ENCODE measurements at places on chromosomes 7 and 10.

DNA sequence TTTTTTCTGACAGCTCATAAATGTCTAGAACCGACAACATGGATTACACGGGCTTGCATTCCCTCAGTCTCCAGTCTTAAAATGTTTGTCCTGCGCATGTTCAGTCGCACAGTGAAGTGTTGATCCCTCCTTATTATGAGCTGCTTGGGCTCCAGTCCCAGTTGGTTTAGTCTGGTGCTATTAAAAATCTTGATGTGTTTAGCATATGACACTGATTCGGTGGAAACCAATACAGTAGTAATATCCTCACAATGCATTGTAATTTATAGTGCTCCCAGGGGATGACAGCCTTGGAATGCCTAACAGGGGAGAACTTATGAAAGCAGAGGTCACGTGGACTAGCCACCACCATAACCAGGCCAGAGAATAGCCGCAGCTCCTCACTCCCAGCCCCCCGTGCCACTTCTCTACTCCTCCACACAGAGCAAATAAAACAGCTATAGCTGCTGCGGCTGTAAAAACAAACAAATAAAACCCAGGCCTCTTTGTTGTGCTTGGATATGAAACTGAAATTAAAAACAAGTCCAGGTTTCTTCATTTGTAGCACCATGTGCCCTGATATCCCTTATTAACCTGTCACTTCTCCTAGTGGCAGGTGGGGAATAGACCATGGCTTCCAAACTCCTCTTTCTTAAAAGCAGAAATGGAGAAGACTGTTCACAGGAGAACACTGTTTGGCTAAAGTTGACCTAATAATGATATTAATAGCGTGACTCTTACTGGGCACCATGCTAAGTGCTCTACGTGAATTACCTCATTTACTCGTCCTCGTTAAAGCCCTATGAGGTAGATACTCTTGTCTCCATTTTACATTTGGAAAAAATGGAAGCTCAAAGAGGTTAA, 7.7 kb downstream of the DPCD start:
- no peak for DNase-seq

GRCh38 chr10:48288661-48289060, 14.2 kb upstream of the FRMPD2 start:
- DNase-seq: no peak

DNA sequence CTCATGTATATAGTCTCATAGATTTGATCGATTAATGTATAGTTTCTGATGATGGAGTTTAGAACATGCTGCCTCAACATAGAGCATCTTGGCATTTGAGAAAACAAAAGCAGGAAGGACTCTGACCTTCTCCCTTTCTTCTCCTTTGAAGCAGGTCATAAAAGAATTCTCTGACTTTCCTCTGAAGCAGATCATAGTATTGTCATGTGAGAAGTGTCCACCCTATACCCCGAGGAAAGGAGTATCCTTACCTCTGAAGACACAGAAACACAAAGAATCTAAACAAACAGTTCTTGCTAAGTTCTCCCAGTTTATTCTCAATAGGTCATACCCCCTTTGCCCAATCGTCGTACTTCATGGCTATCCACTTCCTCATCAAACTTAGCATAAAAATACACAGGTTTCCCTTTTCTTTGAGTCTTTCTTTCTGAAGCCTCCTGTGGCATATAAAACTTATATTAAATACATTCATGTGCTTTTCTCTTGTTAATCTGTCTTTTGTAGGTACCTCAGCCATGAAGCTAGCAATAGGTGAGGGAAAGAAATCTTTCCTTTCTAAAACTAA, 194.9 kb downstream of the REEP3 start:
- DNase-seq: no peak

DNA sequence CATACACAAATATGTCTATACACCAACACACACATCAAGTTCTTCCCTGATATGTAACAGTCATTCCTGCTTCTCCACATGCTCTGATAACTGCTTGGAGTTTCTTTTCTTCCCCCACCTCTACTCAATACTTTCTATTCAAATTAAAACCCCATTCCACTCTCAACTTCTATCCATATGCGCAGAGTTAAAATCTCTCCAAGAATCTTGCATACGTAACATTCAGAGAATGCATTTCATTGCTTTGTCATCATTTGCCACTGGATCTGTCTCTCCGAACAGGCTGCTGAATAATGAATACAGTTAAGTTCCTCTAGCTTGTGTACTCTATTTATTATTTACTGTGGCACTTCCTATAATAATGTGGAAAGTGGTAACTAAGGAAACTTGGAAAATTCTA, 68.8 kb downstream of the DGKB start:
- DNase-seq: no peak

GRCh38 chr7:75798770-75799169, 14.8 kb downstream of the CCL24 start:
- no peak for DNase-seq

GRCh38 chr10:55033061-55033460, 232.0 kb upstream of the PCDH15 start:
- no peak for DNase-seq

GRCh38 chr10:74867351-74867750, 41.0 kb downstream of the KAT6B start:
- DNase-seq: no peak

DNA sequence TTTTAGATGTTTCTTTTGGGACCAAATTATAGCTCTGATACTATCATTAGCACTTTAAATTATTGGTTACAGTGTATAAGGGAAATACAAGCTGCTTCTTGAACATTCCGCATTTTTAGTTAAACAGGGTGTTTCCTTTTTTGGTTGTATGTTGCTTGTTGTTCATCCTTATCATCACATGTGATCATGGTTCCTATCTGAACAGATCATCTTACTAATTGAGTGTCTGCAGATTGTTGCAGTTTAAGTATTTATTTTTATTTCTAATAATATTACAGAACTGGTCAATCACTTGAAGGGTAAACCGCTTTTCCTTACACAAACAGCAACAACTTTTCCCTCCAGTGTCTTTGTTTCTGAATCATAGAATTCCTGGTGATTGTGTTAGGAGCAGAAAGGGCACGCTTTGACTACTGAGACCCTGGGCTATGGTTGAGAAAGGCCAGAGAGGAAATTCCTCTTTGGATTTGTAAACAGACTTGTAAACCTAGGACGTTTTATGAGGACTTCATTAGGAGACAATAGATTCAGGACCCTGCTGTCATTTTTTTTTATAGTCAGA, 37.2 kb downstream of the CHN2 start:
- DNase-seq: no peak

DNA sequence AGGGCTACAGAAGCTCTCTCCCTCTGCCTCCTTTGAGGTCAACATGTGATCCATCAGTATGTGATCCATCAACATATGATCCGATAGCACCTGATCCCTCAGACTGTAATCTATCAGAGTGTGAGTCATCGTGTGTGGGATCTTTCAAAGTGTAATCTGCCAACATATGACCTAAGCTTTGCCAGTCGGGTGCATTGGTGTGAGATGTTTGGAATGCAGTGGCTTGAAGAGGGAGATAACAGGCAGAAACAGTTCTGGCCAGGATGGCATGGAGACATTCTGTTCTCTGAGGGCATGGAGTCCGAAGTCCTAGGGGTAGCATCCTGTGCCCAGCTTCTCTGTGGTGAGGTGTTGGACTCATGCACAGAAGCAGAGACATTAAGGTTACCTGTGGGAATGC, 217.7 kb upstream of the ETV1 start:
- no peak for DNase-seq

GRCh38 chr7:86975449-86975848, 84.0 kb downstream of the ELAPOR2 start:
- DNase-seq: no peak

GRCh38 chr10:119659951-119660350, 8.8 kb downstream of the BAG3 start:
- DNase-seq: no peak

DNA sequence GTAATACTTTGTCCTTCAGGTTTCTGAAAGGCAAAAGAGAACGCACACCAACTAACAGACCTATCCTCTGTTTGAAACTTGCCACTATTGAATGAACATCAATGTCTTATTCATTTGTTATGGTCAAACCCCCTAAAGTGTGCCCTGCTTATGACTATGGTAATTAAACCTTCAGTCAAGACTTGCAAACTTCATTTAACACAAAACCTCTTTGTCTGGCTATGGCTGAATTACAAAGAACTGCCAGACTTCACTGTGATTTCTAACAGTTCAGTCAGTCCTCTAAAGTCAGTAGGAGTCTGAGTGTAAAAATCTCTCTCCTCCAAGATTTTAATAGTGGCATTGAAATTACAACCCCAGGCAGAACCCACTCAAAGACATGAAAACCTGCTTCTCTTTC, 702.5 kb upstream of the LRRN3 start:
- no peak for DNase-seq

DNA sequence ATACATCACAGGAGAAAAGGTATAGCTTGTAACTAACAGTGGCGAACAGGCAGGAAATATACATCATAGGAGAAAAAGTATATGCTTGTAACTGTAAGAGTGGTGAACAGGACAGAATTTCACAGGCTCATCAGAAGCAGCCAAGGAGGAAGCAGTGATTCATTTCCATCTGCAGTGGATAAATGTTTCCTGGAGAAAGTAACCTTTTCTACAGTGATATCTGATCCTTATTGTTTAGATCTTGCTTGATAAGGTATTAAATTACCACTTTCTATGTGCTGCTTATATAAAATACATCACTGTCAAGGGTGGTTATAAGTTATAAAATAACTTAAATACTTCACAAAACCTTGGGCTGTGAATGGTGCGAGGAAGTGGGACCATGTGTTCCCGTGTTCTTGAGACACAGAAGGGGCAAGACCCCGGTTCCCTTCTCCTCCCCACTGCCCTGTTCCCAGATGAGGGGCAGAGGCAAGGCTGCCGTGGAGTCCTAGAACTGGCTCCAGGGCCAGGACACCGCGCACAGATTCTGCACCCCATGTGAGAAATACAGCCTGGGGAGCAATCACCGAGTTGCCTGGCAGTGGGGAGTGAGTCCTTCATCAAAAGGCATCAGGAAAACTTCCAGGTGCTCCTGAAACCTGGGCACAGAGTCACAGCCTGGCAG, 135.2 kb downstream of the DIP2C start:
- no peak for DNase-seq

GRCh38 chr7:66413379-66414114, 208.4 kb downstream of the TPST1 start:
- peak; percentile 74 for DNase-seq

DNA sequence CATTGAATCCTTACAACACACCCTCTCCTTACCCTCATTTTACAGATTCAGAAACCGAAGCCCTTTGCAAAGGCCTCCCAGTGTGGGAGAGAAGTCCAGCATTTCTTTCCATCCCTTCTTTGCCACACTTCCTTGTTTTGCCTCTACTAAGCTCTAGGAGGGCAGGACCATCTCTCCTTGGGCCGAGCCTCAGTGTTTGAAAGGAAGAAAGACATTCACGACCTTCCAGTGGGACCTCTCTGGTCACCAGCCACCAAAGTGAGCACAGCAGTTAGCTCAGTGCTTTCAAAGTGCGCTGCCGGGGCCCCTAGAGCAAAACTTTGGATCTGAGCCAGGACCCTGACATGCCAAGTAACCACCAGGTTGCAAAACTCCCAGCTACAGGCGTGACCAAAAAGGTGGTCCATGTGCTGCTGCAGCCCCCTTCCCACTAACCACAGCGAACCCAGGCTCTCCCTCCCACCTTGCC, 12.4 kb downstream of the CTBP2 start:
- no peak for DNase-seq

DNA sequence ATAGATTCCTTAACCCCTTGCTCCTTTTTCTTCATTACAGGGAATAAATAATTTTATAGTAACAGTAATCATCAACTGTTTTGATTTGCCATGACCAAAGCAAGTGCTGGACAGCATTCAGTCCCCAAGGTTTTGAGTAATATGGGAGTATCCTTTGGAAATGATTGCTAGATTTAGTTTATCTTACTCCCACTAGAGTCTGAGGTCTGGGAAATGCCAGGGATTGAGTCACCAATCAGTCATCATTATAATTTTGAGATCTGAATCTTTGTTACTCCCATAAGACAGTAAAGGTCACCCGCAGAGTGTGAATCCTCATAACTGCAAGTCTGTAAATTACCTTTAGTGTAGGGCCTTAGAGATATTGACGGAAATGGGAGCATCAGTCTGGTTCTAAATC, 133.7 kb upstream of the SEMA3E start:
- DNase-seq: no peak

- DNase-seq: no peak
Measured at GRCh38 chr10:105879401-105879800, 1238.3 kb downstream of the SORCS3 start.

- DNase-seq: no peak
Measured at GRCh38 chr7:99944497-99945070, 15.2 kb upstream of the GJC3 start.
